ENCODE measurements at places on chromosomes 2 and 18. TPM values are rescaled to one million over a fixed set of nuclear protein-coding genes. Genes with fewer than 3 reads are reported as not detected.

Gene MC5R
- total RNA-seq, result not detected

Gene TDRD15
- total RNA-seq, result not detected

Gene IL18RAP
- total RNA-seq, result 0.07 TPM

Gene SAG
- not detected for total RNA-seq

Gene RESP18
- total RNA-seq, result not detected

Gene MAL
- 0.20 TPM for total RNA-seq

Gene TANC1
- 8.7 TPM for total RNA-seq

Data from A549 treated with Hydrocortisone at 1 μM for 4 hours (cell line).